ENCODE measurements at places on chromosomes 1 and 21. TPM values are rescaled to one million over a fixed set of nuclear protein-coding genes. Genes with fewer than 3 reads are reported as not detected.

GRCh38 chr1:106846656-106847055 is 209.8 kb upstream of the PRMT6 start:
- H3K36me3 ChIP-seq: no peaks in the 10 kb centered on the region
- no peak overlapping the region for H3K27ac ChIP-seq
- DNase-seq: no peak
- no peak overlapping the region for H3K4me3 ChIP-seq

GRCh38 chr1:236013330-236013729 is 51.6 kb downstream of the NID1 start:
- no peak overlapping the region for H3K4me3 ChIP-seq
- peaks cover 43% of the 10 kb centered on the region for H3K4me1 ChIP-seq
- H3K36me3 ChIP-seq: peaks cover 98% of the 10 kb centered on the region
- DNase-seq: no peak

DNA sequence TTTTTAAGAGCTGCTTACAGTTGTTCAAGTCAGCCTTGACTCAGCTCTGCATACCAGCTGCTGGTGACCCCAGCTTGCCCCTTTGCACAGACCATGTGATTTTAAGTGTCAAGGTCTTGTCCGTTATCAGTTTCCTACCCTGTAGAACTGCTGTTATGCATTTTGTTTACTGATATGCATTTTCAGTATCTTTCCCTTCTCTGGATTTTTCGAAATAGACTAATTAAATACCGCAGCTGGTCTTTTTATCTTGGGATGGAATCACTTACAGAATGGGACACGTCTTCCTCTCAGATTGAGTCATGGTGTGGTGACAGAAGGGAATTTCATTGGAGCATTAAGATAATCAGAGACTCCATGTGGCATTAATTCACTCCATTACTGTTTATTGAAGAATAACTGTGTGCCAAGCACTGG is 145.6 kb downstream of the FMN2 start:
- H3K4me3 ChIP-seq: no peak overlapping the region
- no peaks in the 10 kb centered on the region for H3K27me3 ChIP-seq
- no peak overlapping the region for H3K27ac ChIP-seq

- no peaks in the 10 kb centered on the region for H3K36me3 ChIP-seq
- DNase-seq: no peak
- no peak overlapping the region for H3K27ac ChIP-seq
- H3K27me3 ChIP-seq: peaks cover 4% of the 10 kb centered on the region
- no peaks in the 10 kb centered on the region for H3K4me1 ChIP-seq
These were observed 12.7 kb downstream of the C1QB start for GRCh38 chr1:22665752-22666151.

DNA sequence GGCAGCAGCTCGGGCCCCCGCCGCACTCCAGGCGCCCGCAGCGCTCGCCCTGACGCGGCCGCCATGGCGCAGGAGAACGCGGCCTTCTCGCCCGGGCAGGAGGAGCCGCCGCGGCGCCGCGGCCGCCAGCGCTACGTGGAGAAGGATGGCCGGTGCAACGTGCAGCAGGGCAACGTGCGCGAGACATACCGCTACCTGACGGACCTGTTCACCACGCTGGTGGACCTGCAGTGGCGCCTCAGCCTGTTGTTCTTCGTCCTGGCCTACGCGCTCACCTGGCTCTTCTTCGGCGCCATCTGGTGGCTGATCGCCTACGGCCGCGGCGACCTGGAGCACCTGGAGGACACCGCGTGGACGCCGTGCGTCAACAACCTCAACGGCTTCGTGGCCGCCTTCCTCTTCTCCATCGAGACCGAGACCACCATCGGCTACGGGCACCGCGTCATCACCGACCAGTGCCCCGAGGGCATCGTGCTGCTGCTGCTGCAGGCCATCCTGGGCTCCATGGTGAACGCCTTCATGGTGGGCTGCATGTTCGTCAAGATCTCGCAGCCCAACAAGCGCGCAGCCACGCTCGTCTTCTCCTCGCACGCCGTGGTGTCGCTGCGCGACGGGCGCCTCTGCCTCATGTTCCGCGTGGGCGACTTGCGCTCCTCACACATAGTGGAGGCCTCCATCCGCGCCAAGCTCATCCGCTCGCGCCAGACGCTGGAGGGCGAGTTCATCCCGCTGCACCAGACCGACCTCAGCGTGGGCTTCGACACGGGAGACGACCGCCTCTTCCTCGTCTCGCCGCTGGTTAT is 2.8 kb downstream of the KCNJ9 start:
- peaks cover 6% of the 10 kb centered on the region for H3K27me3 ChIP-seq
- no peaks in the 10 kb centered on the region for H3K36me3 ChIP-seq
- DNase-seq: no peak
- H3K4me3 ChIP-seq: peak overlapping the region; percentile 50
- peaks cover 18% of the 10 kb centered on the region for H3K4me1 ChIP-seq

- H3K4me1 ChIP-seq: no peaks in the 10 kb centered on the region
- H3K36me3 ChIP-seq: peaks cover 34% of the 10 kb centered on the region
- no peak for DNase-seq
- H3K4me3 ChIP-seq: no peak overlapping the region
- no peaks in the 10 kb centered on the region for H3K27me3 ChIP-seq
These were observed 7.0 kb downstream of the PSMG1 start for GRCh38 chr21:39176271-39176709.

DNA sequence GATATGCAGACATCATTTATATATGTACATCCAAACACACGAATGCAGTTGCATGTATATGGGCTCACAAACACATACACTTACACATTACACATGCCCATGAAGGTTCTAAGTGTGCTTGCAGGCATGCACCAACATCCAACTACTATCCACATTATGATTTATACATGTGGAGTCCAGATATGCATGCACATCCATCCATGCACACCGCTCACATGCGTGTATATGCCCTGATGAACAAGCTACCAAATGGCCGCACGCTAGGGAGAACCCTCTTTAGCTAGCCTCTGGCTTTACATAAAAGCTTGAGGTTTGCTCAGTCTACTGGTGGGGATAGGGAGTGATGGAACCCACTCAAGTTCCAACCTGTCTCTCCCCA is 8.5 kb downstream of the GPR3 start:
- no peaks in the 10 kb centered on the region for H3K36me3 ChIP-seq
- no peak overlapping the region for H3K27ac ChIP-seq
- H3K27me3 ChIP-seq: no peaks in the 10 kb centered on the region
- no peak overlapping the region for H3K4me3 ChIP-seq
- DNase-seq: no peak
- H3K4me1 ChIP-seq: peaks cover 54% of the 10 kb centered on the region

GRCh38 chr1:173202424-173203145 is 4.5 kb downstream of the TNFSF4 start:
- no peak overlapping the region for H3K4me3 ChIP-seq
- no peaks in the 10 kb centered on the region for H3K36me3 ChIP-seq
- no peaks in the 10 kb centered on the region for H3K27me3 ChIP-seq
- H3K4me1 ChIP-seq: no peaks in the 10 kb centered on the region
- DNase-seq: peak; percentile 18
- H3K27ac ChIP-seq: no peak overlapping the region

- no peaks in the 10 kb centered on the region for H3K36me3 ChIP-seq
- no peaks in the 10 kb centered on the region for H3K27me3 ChIP-seq
- H3K27ac ChIP-seq: no peak overlapping the region
These were observed 4.3 kb downstream of the PAQR7 start for GRCh38 chr1:25871086-25871703.

DNA sequence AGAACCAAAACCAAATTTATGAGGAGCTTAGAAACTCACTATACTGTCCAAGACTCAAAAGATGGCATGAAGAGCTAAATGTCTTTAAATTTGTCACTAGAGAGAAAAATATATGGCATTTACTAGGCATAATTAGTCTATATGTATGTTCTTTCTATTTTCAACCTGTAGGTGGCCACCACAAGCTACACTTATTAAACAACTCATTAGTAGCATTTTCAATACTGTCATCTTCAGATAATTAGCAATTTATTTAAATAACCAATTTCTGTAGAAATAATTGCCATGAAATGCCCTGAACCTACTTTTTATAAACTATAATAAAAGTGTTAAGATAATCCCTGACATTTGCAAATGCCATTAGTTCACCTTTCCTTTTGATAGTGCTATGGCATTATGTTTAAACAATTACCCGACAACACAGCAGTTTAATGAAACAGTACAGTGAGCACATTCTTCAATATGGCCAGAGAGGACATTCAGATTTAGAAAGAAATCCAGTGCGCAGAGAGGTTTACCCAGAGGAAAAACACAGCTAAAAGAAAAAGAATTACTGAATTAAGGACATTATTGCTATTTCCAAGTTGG is 522.5 kb downstream of the PTBP2 start:
- DNase-seq: no peak
- no peaks in the 10 kb centered on the region for H3K36me3 ChIP-seq
- H3K4me3 ChIP-seq: no peak overlapping the region
- H3K27me3 ChIP-seq: no peaks in the 10 kb centered on the region

DNA sequence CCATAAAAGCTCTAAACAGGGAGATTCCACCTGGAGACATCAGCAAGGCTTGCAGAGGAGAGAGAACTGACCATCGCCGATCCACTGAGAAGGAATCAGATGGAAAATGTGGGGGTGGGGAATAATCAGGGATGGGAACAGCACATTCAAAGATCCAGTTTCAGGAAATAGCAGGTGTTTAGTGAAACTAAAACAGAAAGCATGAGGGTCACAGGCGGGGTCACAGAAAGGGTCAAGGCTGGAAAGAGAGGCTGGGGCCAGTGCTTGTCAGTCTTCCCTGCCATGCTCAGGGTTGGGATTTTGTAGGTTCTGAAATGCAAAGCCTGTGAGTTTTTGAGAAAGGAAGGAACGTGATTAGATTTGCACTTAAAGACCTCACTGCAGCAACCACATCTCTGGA is 103.2 kb downstream of the HLCS start:
- no peaks in the 10 kb centered on the region for H3K36me3 ChIP-seq
- H3K4me3 ChIP-seq: no peak overlapping the region
- DNase-seq: no peak
- no peaks in the 10 kb centered on the region for H3K27me3 ChIP-seq
- peaks cover 7% of the 10 kb centered on the region for H3K4me1 ChIP-seq

DNA sequence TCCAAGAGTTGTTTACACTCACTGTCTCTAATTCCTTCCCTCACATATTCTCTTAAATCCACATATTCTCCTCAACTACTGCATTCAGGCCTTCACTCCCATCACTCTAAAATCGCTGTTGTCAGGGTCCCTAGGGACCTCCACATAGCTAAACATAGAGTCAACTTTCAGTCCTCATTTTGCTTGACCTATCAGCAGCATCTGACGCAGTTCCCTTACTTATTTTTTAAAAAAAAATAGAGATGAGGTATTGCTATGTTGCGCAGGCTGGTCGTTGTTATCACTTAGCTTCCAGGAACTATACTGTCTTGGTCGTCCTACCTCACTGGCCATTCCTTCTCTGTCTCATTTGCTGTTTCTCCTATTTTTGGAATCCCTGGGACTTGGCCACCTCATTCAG is 11.7 kb upstream of the PLEKHO1 start:
- H3K27me3 ChIP-seq: no peaks in the 10 kb centered on the region
- peaks cover 10% of the 10 kb centered on the region for H3K36me3 ChIP-seq
- no peak overlapping the region for H3K4me3 ChIP-seq

Gene AKNAD1
- total RNA-seq: not detected

Measured in heart left ventricle (tissue), 16 donors.